ENCODE measurements at places on chromosomes 11 and 22.

DNA sequence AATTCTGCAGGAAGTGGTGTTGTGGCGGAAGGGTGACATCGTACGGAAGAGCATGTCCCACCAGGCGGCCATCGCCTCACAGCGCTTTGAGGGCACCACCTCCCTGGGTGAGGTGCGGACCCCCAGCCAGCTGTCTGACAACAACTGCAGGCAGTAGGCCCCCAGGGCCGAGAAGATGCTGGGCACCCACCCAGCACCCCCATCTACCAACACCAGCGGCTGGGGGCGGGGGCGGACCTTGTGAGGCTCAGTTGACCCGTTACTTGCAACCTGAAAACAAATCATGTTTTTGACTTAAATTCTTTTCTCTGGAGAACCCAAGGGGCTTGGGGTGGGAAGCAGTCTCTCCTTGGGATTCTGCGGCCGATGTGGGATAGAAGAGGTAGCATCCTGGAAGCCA, 7.7 kb downstream of the THYN1 start:
- DNase-seq, result no peak

GRCh38 chr11:134230339-134230738, 5.9 kb downstream of the VPS26B start:
- DNase-seq, result no peak

GRCh38 chr11:25939691-25940090, 392.2 kb upstream of the ANO3 start:
- DNase-seq, result no peak

- no peak for DNase-seq
These were observed 22.3 kb downstream of the TMEM123 start for GRCh38 chr11:102430158-102430836.

DNA sequence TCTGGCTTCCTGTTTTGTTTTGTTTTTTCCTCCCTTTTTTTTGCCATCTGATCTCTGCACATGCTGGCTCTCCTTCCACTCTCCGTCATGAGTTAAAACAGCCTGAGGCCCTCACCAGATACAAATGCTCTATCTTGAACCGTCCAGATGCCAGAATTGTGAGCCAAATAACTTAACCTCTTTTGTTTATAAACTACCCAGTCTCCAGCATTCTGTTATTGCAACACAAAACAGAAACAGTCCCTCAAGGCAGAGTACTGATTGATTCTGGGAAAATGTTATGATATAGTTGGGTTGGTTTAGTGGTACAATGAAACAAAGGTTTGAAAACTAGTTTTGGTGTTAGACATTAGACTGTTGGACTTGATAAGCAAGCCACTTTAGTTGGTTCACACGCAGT, 1390.0 kb upstream of the RAG2 start:
- DNase-seq, result no peak

Measured in occipital lobe (tissue), 3 donors.